HCT116 (cell line): ENCODE measurements at places on chromosomes 2 and 18. TPM values are rescaled to one million over a fixed set of nuclear protein-coding genes. Genes with fewer than 3 reads are reported as not detected.

DNA sequence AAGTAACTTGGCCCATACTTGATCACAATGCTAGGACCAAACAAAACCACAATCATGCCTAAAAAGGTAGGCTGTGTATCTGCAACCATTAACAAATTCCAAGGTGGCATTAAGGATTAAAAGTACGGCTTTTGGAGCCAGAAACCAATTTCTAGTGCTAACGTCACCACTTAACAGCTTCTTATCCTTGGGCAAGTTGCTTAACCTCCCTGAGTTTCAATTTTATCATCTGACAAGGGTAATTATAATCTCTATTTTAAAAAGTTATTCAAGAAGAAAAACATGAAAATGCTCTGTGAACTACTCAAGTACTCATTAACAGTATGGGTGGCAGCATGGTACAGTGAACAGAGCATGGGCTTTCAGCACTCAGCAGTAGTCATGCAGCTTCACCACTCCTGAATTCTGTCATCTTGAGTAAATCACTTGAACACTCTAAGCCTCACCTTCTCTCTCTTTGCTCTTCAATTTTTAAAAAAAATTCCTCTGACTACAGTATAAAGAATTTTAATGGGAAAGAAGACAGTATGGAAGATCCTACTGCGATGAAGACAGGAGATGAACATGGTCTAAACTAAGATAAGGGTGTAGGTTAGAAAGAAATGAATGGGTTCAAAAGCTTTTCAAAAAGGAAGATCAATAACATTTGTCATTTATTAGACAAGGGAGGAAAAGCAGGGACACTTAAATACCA lies 69.2 kb downstream of the SS18 start:
- peaks cover 25% of the 10 kb centered on the region for H3K4me1 ChIP-seq
- no peak overlapping the region for H3K27ac ChIP-seq
- DNase-seq: no peak

GRCh38 chr2:165778187-165778556 lies 15.9 kb downstream of the GALNT3 start:
- no peaks in the 10 kb centered on the region for H3K27me3 ChIP-seq
- H3K36me3 ChIP-seq: no peaks in the 10 kb centered on the region
- no peak for DNase-seq
- H3K4me1 ChIP-seq: no peaks in the 10 kb centered on the region
- no peak overlapping the region for H3K4me3 ChIP-seq

Gene PID1
- 0.15 TPM for total RNA-seq

Gene SPP2
- total RNA-seq: not detected

GRCh38 chr2:25123682-25124081 lies 44.7 kb downstream of the POMC start:
- H3K36me3 ChIP-seq: no peaks in the 10 kb centered on the region
- no peak overlapping the region for H3K27ac ChIP-seq
- no peak overlapping the region for H3K4me3 ChIP-seq
- H3K27me3 ChIP-seq: no peaks in the 10 kb centered on the region
- H3K4me1 ChIP-seq: no peaks in the 10 kb centered on the region

GRCh38 chr2:45112750-45113149 lies 103.5 kb upstream of the SIX2 start:
- H3K4me3 ChIP-seq: no peak overlapping the region
- no peak for DNase-seq
- H3K27me3 ChIP-seq: no peaks in the 10 kb centered on the region
- no peak overlapping the region for H3K27ac ChIP-seq
- no peaks in the 10 kb centered on the region for H3K36me3 ChIP-seq
